ENCODE measurements at places on chromosomes 2 and 18. TPM values are rescaled to one million over a fixed set of nuclear protein-coding genes. Genes with fewer than 3 reads are reported as not detected.

RTP5 gene
- total RNA-seq, result 0.30 TPM

CYP1B1 gene
- 8.6 TPM for total RNA-seq

- DNase-seq, result no peak
Observed at GRCh38 chr2:236137066-236137465, 31.1 kb downstream of the GBX2 start.

DNA sequence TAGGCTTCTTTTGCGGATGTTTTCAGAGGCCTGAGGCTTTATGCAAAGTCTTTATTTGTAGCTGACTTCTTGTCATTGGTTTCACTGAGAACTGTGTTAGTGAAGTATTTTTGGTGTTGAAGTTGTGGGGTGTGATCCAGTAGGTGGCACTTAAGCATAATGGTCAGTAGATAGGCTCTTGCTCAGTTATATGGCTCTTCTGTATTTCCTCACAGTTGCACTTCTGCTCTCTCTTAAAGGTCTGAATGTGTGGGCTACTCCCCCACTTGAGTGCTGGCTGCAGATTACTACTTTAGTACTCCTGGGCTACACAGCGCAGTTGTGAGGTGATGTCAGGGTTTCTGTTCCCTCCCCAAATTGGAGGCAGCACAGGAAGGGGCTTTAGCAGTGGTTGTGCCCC, 133.8 kb upstream of the SCN7A start:
- DNase-seq, result no peak

DNA sequence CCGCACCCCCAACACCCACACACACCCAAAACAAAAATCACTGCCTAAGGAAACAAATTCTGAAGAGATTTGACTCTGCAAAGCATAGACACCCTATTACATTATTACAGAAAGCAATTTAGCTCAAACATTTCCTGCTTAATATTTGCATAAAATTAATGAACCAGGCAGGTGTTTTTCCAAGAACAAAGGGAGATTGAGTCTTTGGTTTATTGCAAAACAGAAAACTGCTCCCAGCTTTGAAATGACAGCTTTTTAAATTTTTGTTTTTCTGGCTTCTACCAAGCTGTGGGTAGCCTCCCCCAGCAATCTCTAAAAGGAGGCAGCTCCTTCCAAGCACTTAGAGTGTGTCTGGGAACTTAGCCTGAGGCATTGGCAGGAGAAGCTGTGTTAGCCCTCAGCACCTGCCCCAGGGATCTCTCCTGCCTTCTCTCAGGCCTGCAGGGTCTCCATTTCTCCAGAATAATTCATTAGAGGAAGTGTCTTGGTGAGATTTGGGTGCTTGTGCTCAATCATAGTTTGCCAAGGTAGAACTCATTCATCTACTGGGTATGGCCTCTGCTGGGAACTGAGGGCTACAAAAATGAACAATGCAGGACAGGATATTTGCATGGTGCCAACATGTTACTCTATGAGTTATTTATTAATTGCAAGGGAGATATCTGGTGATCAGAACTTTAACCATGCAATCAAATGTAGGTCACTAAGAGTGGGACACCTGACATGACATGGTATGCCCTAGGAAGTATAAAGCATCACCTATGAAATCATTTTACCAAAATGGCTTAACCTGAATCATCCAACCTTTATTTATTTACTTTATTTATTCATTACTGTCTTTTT, 58.7 kb downstream of the B3GNT2 start:
- DNase-seq, result no peak

- no peak for DNase-seq
Observed at GRCh38 chr18:10318691-10318970, 135.8 kb upstream of the APCDD1 start.

Measured in activated T-helper 2 cell treated with anti-CD3 and anti-CD28 coated beads, Interferon-gamma antibody, Interleukin-2, Interleukin-4, amounts not matched to agents 10 μg/mL and 5 μg/mL and 100 μg/mL, durations not matched to agents 14 hours and 24 hours and 36 hours (primary cell).